Fibroblast of the conjunctiva (primary cell): ENCODE measurements at places on chromosomes 3 and 15.

- DNase-seq, result no peak
Measured at GRCh38 chr3:43583481-43583880, 38.3 kb downstream of the ANO10 start.

DNA sequence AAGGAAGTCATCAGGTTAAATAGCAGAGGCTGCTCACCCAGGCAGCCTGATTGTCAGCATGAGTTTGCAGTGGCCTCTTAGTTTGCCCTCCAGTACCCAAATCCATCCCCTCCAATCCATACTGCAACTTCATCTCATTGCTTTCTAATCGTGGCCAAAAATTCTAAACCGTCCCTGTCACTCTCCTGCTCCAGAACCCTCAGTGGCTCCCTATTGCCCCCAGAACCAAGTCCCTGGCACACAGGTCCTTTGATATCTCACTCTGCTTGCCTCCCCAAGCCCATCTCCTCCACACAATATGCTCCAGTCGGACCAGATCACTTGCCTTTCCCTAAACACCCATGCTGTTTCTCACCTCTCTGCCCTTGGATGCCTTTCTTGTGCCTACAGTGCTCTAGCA lies 49.7 kb downstream of the ST8SIA2 start:
- DNase-seq, result no peak

- DNase-seq, result peak; percentile 13
Measured at GRCh38 chr3:142929109-142929508, 34.4 kb downstream of the PAQR9 start.

GRCh38 chr3:73352841-73353645 lies 271.7 kb downstream of the PDZRN3 start:
- DNase-seq, result no peak

DNA sequence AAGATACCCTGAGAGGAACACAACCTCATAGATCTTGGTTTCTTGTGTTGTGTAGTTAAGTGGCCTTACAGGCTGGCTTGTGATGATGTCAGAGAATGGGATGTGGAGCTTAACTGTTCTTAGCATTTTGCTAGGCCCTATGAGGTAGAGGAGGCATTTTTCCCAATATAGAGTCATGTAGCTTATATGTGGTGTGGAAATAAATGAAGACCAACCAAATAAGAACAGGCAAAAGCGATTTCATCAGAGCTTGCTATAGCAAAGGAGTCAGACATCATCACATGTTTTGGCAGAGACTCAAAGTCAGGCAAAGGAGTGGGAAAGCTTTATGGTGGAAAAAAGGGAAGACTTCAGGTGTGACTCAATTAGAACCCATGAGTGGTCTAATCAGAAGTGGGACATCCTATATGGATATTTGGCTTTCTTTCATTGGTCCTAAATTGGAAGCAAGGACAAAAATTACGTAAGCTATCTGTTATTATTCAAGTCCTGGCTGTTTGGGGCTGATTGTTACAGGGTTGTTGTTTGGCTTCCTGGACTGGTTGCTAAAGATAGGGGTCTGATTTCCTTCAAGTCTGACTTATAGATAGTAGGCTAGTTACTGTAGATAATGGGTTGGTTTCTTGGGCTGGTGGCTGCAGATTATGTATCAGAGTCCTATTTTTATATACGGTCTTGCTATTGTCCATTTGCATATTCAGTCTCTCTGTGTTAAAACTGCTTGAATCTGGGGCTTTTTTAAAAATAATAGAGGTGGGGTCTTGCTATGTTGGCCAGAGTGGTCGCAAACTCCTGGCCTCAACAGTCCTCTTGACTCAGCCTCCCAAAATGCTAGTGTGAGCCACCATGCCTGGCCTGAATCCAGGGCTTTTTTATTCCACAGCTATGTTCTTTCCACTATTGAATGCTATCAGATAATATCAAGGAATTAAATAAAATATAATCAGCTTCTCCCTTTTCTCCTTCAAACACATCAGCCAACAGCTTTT lies 30.3 kb upstream of the SETD2 start:
- DNase-seq, result peak; percentile 23

GRCh38 chr15:50219820-50220219 lies 37.8 kb downstream of the SLC27A2 start:
- no peak for DNase-seq

DNA sequence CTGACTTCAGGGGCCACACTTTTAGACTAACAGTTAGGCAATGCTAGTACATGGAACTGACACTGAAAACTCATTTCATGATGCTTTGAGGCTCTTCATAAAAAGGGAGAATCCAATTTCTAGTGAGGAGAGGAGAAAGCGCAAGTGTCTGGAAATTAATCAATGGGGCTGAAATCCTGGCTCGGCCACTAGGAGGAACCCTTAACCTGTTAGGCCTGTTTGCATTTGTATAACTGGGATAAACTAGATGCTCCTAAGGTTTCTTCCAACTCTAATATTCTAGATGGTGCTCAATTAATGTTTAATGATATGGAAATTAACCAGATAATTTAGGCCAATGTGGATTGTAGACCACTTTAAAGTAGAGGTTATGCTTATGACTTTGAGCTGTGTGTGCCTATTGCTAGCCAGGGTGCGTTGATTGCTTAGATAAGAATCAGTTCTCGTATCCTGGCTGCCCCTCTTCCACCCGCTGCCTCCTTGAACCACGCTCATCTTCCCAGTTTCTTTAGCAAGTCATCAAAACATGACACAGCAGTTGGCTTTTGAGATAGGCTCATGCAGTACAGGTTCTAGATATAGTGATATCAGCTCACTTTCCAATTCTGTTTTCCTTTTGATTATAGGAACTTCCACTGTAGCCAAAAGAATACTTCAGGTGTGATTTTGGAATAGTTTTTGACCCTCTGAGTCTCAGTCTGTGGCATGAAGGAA lies 16.8 kb upstream of the CRBN start:
- no peak for DNase-seq

- no peak for DNase-seq
Measured at GRCh38 chr3:52099001-52099401, 42.6 kb upstream of the DUSP7 start.

DNA sequence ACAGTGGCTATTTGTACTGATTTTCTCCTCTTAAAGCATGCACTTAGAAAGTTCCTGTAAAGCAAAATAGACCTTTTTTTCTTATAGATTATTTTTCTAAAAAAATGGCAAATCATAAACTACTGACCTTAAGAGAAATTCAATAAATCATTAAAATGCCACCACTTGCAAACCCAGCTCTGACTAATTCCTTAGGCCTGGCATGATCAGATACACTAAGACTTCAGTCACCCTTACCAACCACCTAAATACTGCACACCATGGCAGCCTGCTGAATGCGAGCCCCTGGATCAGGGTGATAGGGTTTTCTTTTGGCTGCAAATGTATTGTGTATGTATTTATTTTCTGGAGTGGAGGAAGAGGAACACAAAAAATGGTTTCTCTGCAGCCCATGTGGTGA lies 370.6 kb upstream of the TBL1XR1 start:
- DNase-seq, result no peak

DNA sequence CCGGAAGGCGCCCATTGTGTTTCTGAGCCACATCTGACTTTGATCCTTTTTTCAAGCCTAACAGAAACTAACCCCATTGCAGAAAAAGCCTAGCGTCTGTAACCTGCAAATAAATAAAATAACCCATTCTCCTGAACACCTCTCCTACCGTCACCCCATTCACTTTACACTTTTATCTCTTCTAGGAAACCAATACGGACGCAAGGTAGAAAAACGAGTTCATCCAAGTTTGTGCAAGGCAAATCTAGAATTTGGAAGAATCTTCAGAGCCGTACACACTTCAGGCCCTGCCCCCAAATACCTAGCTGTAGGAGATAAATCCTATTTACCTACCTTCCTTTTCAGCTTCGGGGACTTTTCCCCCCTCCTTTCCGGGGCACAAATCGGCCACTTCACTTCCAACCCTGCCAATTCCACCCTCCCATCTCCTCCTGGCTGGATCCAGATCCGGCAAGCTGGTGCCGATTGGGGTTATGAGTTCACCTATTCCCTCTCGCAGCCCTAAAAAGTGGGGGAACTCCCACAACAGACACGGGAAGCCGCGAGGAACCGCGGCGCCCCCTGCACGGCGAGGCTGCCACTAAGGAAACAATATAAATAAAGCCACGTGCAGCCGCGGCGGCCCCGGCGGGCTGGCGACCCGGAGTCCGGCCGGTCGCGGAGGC lies 987 bp downstream of the PRTG start:
- no peak for DNase-seq

DNA sequence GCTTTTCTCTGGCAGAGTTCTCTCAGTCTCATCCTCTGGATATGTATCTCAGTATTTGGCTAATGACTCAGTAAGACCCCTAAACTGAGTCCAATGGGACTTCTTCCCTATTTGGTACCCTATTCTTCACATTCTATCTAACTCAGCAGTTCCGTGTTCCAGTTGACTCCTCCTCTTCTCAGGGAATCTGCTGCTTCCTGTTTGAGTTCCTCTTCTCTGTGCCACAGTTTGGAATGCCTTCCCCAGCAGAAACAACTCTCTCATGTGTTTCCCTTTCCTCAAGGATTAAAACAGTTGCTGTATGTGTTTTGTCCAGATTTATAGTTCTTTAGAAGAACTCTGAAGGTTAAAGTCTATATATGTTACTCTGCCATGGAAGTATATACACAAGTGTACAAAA lies 344.0 kb upstream of the RARB start:
- no peak for DNase-seq

GRCh38 chr15:87760547-87761314 lies 495.8 kb downstream of the NTRK3 start:
- no peak for DNase-seq

- DNase-seq, result peak; percentile 69
Measured at GRCh38 chr15:44087578-44088465, 107.2 kb downstream of the FRMD5 start.
